Tongue (tissue), 3 donors: ENCODE measurements at places on chromosomes 13 and 19.

GRCh38 chr13:44435919-44436510, 62.4 kb downstream of the SERP2 start:
- no peak for DNase-seq

GRCh38 chr13:105144936-105145335, 1390.5 kb downstream of the EFNB2 start:
- DNase-seq = no peak

GRCh38 chr19:47124937-47125668, 5.5 kb upstream of the SAE1 start:
- DNase-seq = peak; percentile 89

DNA sequence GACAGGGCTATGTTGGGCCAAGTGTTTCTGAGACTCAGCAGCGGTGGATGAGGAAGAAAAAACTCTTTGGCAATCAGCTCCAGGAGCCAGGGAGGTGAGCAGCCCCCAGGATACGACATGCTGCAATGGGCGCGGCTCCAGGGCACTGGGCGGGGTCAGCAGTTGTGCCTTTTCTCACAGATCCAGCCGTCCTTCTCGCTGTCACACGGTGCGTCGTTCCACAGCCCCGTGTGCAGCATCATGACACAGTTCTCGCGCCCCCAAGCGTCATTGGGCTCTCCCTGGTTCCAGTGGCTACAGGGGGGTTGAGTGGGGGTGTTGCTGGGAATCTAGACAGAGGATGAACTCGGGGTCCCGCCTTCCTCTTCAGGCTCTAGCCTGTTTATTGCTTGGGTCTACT, 2.7 kb downstream of the CLEC4G start:
- no peak for DNase-seq

DNA sequence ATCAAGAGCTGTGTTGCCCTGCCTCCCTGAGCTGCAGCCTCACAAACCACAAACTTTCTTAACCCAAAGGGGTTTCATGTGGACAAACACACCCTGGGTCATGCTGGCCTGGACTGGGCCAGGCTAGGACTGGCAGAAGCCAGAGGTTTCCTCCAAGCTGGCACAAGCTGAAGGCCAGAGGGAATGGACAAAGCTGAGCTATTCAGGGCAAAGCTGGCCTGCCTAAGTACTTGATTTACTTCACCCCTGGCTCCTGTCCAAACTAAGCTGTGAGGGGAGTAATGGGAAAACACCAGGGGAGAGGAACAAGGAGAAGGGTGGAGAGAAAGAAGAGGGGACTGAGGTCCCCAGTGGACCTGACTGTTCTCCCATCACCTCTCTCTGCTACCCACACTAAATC, 6.2 kb downstream of the CPAMD8 start:
- DNase-seq = peak; percentile 19

DNA sequence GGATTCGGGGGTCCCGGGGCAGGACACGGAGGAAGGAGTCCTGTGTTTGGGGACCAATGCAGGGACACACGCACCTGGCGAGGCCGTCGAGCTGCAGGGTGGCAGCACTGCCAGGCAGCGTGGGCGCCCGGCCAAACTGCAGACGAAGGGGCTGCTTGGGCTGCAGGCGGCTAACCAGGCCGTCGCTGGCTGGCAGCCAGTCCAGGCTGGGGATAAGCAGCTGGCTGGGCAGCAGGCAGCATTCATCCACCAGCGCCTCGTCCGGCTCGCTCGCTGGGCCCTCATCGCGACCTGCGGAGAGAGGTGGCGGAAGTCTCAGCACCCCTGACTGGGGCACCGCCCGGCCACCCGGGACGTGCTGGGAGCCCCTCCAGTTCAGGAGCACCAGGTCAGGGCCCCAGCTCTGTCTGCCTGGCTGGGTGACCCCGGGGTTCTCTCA, 11.5 kb downstream of the CFD start:
- peak; percentile 87 for DNase-seq

DNA sequence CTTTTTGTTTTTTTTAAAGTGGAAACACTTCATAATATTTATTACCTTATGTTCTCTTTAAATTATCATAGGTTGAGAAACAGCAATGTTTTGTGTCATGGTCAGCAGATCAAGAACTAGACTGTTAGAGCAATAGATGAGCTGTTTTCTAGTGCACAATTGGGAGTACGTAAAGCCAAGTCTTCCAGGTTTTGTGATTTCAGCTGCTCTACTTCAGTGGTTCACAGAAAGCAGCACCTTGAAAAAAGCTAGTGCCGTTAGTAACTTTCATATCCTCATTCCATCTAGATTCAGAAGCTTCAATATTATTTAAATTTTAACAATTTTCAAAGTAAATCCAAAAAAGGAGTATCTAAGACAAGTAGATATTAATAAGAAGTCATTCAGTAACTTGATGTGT, 1.9 kb downstream of the GPR18 start:
- DNase-seq = no peak

DNA sequence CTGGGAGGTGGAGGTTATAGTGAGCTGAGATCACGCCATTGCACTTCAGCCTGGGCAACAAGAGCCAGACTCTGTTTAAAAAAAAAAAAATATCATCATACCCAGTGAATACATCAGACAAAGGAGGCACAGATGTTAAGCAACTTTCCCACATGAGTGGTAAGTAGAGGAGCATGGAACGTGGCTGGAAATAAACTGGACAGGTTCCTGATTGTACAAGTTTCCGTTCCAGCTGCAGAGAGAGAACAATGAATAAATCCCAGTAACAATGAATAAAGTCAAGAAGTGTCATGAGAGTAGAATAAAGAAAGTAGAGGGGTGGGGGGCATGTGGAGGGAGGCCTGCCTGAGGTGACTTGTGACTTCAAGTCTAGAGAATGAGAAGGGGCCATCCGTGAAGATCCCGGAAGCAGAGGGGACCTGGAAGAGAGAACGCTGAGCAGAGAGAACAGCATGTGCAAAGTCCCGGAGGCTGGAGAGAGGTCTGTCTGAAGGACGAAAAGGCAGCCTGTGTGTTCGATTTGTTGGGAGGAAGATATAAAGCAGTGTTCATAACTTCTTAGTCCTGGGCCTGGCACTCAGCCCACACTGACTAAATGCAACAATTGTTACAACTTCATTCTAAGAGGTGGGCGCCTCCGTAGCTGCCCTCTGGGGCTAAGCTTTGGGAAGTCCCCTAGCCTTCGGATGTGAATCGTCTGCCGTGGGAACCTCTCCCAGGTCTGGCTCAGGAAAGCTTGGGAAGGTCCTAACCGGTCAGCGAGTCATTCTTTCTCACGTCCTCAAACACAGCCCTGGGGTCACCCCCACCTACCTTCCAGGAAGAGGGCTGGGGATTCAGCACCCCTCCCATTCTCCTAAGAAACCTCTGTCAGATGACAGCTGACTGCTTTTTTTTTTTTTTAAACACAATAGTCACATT, 15.3 kb upstream of the ARHGEF18 start:
- peak; percentile 12 for DNase-seq

DNA sequence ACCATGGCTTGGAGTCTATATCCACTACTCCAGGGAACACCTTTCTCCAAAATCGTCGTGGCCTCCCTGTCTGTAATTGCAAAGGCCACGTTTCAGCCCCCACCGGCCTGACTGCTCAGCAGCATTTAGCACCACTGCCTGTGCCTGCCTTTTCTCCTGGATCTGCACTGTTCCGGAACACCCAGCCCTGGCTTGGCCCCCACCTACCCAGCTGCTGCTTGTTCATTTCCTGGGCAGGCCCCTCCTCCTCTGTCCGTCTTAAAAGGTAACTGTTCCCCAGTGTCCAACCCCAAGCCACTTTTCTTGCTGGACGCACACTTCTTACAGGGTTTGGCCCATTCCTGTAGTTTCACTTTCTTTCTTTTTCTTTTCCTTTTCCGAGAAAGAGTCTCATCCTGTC, 8.5 kb upstream of the SYT5 start:
- no peak for DNase-seq

DNA sequence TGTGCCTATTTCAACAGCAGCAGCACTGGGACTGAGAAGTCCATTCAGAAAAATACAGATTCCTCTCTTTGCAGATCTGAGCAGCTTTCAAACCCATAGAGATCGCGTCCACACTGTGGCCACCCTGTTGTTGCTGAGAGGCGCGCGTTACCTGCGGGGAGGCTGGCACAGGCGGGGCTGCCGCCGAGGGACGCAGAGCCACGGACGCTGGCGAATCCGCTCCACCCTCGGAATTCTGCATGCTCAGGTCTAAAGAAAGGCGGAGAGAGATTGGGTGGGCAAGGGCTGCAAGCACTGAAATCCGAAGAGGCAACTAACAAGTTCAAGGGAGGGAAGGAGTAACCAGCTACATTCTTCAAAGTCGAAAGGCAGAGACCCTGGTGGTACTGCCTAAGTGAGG, 63.0 kb downstream of the RFX2 start:
- DNase-seq = no peak

DNA sequence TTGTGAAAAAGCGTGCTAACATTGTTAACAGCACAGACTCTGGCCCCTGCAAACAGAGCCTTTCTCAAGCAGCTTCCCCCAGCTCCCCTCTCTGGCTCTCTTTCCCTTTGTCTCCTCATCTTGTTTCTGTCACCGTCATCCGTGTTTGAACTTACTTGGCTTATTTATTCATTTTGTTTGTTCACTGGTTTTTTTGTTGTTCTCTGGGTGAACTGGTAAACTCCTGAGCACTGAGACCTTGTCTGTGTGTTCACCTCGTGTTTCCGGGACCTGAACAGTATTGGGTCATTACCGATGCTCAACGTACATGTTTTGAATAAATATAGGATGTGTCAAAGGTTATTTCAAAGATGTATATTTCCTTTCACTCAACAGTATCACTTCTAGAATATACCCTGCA, 92.4 kb upstream of the USP29 start:
- no peak for DNase-seq

GRCh38 chr13:83221813-83222241, 660.4 kb downstream of the SLITRK1 start:
- DNase-seq = no peak

GRCh38 chr13:29689548-29689947, 94.1 kb upstream of the SLC7A1 start:
- DNase-seq = no peak

- peak; percentile 51 for DNase-seq
Observed at GRCh38 chr13:25977216-25977615, 74.6 kb downstream of the SHISA2 start.

GRCh38 chr13:74087357-74087756, 46.8 kb downstream of the KLF12 start:
- DNase-seq = no peak
